Bronchial epithelial cell (primary cell): ENCODE measurements at places on chromosomes 6 and 20.
A peak's percentile ranks its signal among the peaks of the same experiment; 100 is the strongest.

- DNase-seq: no peak
Measured at GRCh38 chr6:147310521-147310920, 106.3 kb downstream of the STXBP5 start.

DNA sequence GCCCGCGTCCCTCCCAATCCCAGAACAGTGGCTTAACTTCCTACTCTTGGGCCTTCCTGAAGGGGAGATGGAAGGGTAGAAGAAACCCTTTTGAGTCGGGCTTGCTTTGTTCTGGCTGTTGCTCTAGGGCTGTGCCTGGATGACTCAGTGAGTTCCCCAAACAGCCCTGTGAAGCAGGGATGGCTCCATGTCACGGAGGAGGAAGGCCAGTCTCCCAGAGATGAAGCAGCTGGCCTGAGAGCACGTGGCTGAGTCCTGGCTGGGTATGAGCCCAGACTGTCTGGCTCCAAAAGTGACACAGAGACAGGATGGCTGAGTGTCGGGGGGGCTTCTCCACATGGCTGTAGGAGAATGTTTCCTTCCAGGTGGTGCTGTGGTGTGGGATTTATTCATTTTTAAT lies 4.6 kb downstream of the SYTL3 start:
- DNase-seq: no peak

DNA sequence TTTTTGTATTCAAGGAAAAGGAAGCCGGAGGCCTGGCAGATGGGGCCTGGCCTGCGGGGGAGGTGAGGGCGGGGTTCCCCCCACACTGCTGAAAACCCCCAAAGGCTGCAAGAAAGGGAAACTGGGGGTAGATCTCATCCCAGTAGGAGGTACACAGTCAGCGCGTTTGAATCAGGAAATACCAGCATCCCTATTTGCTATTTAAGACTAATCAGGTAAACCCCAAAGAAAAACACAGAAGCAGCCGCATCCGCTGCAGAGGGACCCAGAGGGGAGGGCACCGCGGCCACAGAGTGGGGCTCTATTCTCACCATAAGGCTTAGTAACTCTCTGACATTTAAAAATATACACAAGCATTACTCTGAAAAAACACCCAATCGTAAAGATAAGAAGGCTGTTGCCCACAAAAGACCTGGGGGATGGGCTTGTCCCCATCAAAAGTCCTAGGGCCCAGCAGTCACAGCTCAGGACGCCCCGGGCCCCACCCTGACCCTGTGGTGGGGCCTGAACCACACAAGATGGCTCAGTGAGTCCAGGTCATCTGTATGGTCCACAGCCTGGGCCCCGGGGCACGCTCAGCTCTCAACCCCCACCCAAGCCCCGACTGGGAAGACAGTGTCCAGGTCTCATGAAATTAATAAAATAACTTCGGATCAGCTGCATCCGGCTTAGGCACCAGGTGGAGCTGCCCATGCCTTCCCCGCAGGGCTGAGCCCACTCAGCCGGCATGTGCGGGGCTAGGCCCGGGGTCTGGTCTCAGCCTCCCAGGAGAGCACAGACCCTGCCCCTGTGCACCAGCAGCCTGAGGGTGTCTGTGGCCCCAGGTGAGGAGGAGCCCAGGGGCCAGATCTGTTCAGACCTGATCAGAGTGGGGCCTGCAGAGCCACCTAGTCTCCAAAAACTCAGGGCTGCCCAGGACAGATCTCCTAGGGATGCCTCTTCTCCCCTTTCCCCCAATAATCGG lies 31.0 kb downstream of the KCNQ2 start:
- no peak for DNase-seq

GRCh38 chr6:52155791-52156576 lies 30.2 kb upstream of the IL17A start:
- peak; percentile 49 for DNase-seq

DNA sequence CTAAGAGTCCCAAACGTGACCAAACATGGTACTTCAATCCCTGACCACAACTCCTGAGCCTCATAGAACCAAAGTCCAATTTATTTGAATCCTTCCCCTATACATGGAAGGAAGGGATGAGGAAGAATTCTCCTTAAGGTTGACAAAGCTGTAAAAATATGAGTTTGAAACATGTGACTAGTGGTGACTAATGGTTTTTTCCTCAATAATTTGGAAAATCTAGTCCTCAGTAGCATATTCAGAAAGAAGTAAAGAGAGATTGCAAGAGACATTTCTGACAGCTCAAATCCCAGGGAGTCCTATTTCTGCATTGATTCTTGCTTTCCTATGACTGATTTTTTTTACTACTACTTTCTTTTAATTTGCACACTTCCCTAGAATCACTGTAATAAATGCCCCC lies 443.7 kb downstream of the FRK start:
- DNase-seq: no peak

DNA sequence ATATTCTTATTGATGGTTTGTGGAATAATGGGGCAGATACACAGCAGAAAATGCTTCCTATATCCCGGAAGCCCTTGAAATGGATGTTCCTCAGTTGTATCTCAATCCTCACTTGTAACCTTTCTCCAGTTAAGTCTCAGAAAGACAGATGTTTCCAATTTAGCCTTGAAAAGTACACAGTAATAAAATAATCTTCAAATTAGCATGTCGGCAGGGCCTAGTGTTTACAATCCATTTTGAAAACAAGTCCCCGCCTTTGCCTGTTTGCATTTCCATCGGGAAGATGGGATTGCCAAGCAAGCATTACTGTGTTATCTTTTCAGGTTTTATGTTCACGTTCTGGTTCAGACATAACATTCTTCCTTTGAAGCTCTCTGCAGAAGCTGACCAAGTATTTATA lies 41.5 kb downstream of the SNRNP48 start:
- DNase-seq: no peak

GRCh38 chr6:161242779-161243693 lies 30.8 kb downstream of the AGPAT4 start:
- DNase-seq: no peak

DNA sequence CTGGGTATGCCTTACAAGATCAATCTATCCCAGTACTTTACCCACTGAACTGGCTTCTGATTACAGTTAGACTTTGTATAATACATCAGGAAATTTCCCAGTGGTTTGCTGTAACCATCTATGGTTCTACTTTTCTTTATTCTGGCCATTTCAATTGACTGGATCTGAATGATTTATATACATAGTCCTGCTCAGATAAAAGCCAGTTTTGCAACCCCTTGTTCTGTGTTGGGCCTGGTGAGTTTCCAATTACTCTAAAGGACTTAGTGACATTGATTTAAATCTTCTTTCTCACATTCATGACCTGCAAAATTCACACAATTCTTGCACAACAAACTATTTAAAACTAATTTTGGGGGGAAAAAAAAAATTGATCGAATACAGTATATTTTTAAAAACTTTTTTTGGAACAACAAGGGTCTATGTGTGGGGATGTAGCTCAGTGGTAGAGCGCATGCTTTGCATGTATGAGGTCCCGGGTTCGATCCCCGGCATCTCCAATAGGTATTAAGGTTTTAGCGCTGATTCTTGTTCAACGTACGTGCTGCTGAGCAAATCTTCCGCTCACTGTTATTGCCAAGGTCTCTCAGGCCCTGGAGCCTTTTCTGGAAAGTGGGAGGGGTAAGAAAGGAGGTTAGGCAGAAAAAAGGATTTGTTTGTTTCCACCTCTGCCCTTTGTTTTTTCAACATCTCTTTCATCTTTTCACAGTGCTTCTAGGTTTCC lies 117.5 kb downstream of the GPX5 start:
- peak; percentile 69 for DNase-seq

DNA sequence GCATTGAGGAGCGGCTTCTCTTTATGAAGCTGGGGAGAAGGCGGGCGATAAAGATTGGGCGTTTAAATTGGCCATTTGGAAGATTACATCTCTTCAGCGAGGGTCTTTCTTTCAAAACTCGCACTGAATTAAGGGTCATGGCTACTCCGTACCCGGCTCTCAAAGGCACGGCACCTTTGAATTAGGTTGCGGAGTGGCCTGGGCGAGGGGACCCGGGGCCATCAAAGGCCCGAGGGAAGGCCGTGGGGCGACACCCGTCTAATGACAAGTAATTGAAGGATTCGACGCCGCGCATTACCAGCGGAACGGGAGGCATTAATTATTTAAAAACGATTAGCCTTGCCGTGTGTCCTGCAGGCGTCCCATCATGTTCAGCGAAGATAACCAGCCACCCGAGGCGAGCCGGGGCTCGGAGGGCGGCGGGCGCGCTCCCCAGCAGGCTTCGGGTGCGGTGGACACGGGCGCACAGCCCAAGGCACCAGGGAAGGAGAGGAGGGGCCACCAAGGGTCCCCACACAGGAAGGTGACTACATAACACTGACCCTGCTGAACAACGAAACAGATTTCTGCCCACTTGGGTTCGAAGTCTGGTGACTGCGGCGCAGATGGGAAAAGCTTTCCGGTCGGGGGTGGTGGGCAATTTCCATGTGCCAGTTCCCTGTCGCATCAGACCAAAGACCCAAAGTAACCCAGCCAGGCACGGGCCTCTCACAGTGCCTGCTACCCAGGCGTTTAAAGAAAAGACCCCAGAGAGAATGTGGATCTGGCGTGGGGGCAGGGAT lies 7.4 kb downstream of the FOXA2 start:
- DNase-seq: no peak

- DNase-seq: no peak
Measured at GRCh38 chr6:158032354-158032733, 50.7 kb downstream of the SYNJ2 start.

DNA sequence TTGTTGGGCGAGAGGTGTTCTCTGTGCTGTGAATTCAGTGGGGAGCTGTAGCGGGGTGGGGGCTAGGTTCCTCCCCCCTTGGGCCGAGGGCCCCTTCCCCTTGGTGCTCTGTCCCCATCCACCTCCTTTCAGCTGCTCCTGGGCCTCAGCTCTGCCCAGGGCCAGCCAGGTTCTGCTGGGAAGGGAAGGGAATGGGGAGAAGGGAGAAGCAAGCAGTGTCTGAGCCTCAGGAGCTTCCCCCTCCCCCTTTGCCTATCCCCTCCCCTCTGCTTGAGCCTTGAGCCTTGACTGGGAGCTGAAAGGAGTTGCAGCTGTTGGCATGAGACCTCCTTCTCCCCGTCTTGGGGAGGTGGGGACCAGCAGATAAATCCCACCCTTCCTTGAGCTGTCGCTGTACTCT lies 576 bp upstream of the RRP36 start:
- no peak for DNase-seq

- DNase-seq: no peak
Measured at GRCh38 chr20:38343311-38344106, 2.8 kb upstream of the LBP start.

- DNase-seq: no peak
Measured at GRCh38 chr6:12410946-12411345, 120.8 kb downstream of the EDN1 start.

- no peak for DNase-seq
Measured at GRCh38 chr6:167093922-167094432, 28.9 kb upstream of the CCR6 start.

- DNase-seq: peak; percentile 100
Measured at GRCh38 chr6:106746652-106747051, 117.3 kb downstream of the QRSL1 start.

GRCh38 chr20:2022163-2022562 lies 28.3 kb upstream of the PDYN start:
- peak; percentile 76 for DNase-seq

DNA sequence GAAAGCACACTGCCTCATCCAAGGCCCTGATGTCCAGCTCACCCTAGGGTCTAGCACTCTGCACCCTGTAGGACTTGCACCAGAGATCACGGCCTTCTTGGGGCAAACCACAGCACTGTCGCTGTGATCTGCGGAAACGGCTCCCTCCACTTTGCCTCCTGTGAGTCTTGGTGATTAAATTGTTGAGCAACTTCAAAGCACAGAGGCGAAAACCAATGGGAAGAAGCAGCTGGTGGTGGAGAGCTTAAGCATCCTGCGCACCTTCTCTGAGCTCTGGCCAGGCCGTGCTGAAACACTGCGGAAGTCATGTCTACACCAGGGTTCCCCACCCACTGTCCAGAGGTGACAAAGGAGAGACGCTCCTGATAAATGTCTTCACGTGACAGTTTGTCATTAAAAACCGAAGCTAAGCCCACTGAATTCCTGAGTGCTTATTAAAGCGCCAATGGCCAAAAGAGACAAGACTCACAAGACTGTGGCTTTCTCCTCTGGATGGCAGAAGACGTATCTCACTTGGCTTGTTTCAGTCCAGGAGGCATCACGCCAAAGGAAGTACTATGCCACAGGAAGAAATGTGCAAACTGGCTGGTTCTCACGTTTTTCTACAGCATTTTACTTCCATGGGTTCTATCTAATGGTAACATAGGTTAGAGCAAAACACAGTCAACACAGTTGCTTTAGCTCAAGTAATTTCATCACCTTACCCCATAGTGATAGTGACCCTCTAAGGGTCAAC lies 3.1 kb downstream of the RAMACL start:
- DNase-seq: no peak

GRCh38 chr6:36852481-36853147 lies 13.4 kb upstream of the CPNE5 start:
- peak; percentile 71 for DNase-seq

GRCh38 chr6:95127261-95127660 lies 450.1 kb upstream of the MANEA start:
- no peak for DNase-seq

- no peak for DNase-seq
Measured at GRCh38 chr6:111672761-111673450, 67.2 kb upstream of the TRAF3IP2 start.

- DNase-seq: no peak
Measured at GRCh38 chr6:43241446-43241845, 1.8 kb upstream of the TTBK1 start.

GRCh38 chr6:40901322-40902055 lies 137.5 kb downstream of the UNC5CL start:
- DNase-seq: peak; percentile 72

DNA sequence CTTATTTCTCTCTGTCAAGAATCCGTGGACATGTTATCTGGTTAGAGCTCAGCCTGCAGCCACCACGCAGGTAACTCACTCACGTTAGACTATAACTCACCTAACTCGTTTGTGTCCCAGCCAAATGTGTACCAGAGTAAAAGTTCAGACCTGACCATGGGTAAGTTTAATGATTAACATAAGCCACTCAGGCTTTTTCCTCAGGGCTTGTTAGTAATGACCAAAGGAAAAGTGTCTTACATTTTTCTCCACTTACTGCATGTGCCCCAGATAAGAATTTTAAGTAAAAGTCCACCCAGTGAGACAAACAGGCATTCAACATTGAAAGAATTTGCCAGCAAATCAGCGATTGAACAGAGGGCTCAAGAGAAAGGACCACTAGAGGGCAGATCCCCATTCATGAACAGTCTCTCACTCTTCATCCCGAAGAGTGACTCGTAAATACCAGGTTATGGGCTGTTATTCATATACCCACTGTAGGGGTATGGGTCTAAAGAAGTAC lies at the start of gene PKHD1:
PKHD1 (minus strand) TSS at position 116 of the 502 bp plus-strand sequence. CDS start 2,680 bp downstream, outside the sequence.
- peak; percentile 54 for DNase-seq

- DNase-seq: no peak
Measured at GRCh38 chr6:31031095-31031494, 20.8 kb downstream of the MUC22 start.

DNA sequence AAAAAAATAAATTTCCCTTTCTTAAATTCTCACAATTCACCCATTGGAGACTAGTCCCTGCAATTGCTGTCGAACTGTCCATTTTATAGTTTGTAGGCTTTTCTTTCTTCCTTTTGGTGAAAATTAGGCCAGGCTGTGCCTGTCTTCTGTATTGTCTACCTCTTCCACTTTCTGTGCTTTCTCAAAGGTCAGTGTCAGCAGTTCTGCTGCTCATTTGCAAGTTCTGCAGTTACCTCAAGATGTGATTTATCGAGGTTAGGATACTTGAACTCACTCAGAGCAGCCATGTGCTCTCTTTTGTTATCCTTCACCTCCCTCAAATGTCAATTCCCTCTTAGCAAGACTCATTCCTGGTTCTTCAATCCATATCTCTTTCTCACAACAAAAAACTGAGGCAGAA lies 179.1 kb downstream of the SLC35F1 start:
- DNase-seq: no peak

GRCh38 chr6:34302929-34303328 lies 54.1 kb upstream of the SMIM29 start:
- no peak for DNase-seq
